Adrenal gland (tissue), 19 donors: ENCODE measurements at places on chromosomes 5 and 9. TPM values are rescaled to one million over a fixed set of nuclear protein-coding genes. Genes with fewer than 3 reads are reported as not detected.

Gene KCNV2
- polyA plus RNA-seq: not detected

Gene LCN15
- not detected for polyA plus RNA-seq

- no peak for DNase-seq
These were observed 27.5 kb upstream of the FCN2 start for GRCh38 chr9:134852906-134853654.

Gene SPATA9
- not detected for polyA plus RNA-seq

DNA sequence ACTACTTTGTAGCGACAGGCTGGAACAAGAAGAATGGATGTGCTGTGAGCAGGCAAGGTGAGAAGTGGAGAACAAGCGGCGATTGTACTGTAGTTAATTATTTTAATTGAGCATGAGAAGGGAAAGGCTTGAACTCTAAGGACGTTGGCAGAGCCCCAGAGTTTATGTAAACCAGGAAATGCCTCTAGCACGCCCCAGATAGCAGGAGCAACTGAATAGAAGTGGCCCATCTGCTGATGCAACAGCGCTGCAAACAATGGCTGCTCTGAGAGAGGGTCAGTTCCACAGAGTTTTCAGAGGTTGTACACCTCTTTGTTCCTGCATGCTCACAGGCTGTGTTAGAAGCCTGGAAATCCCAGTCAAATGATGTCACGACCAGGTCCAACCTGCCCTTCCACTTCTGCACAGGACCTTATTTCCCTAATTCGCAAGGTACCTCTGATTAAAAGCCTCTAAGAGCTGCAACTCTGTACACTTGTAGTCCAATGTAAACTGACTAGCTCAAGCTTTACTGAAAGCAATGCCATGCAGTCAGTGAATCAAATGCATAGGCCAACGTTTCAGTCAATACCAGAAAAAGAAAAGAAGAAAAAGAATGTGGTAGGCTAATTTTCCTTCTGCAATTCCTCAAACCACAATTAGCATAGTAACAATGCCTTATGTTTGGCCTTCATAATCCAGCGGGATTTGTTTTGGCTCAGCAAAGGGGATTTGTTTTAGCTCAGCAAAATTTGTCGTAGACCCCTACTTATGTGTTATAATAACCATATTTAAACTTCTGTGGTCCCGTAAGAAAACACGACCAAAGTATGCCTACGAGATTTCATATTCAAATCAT is 119.6 kb upstream of the RETREG1 start:
- peak; percentile 26 for DNase-seq

Gene PKN3
- 8.6 TPM for polyA plus RNA-seq

- peak; percentile 66 for DNase-seq
These were observed 93.7 kb downstream of the JAKMIP2 start for GRCh38 chr5:147688656-147689356.

Gene MCCC2
- 24.0 TPM for polyA plus RNA-seq

Gene GNA14
- 2.5 TPM for polyA plus RNA-seq

DNA sequence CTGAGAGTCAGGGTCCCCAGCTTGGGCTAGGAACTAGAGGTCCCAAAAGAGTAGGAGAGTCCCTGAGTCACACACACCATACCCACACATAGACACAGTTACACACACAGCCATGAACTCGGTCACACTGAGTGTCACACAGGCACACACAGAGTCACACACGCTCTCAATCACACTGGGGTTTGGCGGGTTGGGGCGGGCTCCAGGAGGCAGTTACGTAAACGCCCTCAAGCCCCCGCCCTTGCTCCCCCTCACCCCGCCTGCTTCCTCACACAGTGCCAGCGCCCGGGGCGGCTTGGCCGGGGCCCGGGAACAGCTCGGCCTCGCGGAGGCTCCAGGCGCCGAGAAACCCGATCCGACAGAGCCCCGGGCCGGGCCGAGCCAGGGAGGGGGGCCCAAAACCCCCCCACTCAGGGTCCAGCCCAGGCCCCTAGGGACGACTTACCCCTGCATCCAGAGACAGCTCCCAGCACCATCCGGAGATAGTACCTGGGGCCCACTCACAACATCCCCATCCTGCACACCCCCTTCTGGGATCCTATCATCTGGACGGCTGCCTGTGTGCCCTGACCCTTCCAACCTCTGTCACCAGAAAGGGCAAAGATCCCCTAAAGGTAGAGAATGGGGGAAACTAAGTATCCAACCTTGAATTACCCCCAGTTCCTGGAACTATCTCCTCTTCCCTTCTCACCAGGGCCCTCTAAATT is 3.5 kb upstream of the CNTFR start:
- DNase-seq: no peak

Gene FNBP1
- 19.9 TPM for polyA plus RNA-seq

- no peak for DNase-seq
These were observed 51.5 kb downstream of the MYO10 start for GRCh38 chr5:16884595-16884994.

Gene ECPAS
- 17.3 TPM for polyA plus RNA-seq

DNA sequence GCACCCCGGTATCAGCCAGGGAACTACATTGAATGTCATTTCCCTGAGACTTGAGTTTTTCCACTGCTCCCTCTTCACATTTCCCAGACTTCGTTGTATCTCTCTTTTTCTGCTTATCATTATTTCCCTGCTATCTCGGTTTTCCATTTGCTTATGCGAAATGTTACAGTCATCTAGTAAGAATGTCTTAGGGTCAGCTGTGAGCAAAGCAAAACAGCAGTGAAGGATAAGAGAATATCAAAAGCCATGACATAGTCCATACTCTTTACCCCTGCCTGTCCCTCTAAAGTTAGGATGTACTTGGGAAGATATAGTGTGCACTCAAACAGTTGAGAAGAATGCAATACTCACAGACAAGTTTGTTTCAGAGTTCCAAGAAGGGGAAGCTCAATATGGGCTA is 88.7 kb downstream of the ITGA1 start:
- DNase-seq: no peak
